ENCODE measurements at places on chromosomes 1 and 21.

DNA sequence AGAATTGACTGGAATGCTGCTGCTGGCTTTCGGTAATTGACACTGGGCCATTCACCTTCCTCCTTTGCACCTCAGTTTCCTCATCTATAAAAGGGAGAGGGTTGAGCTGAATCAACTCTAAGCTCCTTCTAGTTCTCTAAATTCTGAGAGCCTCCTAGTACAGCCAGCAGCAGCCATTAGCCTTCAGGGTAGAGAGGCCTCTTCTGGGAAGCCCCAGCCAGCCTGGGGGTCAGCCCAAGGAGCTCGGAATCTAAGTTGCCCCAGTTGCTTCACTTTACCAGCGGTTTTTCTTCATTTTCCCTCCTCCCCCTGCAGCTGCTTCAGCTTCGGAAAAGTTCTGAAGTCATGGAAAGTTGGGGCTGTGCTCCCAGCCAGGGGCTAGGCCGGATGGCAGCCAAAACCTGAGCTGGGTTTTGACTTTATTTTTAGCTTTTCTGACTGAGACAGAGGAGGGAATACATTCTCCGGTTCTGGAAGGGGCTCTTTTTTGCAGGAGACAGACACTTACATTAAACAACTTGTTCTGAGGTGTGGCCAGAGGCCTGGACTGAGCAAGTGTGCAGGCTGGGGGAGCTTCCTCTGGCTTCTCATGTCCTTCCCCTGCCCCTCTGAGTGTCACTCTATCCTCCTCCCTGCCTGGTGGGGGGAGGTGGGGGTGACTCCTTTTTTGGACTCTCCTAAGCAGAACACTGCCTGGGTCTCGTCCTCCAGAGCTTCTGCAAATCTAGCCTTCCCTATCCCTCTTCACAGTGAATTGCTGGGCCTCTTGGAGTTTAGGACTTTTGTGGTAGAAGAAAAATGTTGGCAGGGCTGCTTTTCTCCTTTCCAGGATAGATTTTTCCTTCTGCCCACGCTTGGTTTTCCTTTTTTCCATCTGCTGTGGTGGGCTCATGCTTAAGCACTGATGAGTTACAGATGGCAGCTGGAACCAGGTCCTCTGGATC lies 14.4 kb downstream of the LMNA start:
- no peak for DNase-seq

DNA sequence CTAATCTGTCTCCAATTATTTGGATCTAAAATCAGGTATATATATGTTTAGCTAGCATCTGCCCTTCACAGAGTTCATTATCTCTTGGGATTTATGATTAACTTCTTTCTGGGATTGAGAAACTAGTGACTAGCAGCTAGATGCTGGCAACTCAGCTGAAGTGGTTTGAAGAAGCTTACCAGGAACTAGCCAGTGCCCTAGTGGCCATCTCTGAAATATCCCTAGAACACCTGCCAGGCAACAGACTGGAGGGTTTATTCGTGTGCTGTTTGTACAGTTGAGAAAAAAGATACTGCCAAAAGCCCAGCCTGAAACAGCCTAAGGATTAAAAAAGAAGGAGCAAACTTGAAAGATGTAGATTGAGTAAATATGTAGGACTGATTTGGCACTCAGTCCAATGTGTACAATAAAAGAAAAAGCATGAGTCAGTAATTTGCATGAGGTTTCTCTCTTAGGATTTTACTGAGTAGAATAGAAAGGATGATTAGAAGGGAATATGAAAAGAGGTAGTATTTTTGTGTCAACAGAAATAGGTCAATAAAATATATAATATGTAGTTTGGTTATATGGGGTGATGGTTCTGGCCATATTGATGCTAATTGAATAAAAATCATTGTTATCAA lies 1144.6 kb upstream of the ADGRL2 start:
- peak; percentile 68 for DNase-seq

DNA sequence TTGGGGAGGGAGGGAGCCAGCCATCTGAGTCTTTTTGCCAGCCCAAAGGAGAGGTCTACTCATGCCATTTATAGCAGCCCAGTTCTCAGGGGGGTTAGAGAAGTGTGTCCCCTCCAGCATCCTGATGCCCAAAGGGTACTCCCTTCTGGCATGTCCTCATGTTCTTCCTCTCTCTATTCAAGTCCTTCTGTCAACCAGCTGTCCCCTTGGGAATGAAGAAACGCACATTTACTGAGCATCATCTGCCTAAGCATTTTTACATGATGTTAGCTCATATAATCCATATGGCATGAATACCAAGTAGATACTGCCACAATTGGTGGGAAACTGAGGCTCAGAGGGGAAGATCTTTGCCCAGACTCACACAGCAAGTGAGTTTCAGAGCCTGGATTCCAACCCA lies 14.8 kb upstream of the TACSTD2 start:
- DNase-seq, result no peak

GRCh38 chr1:36843906-36844610 lies 190.3 kb downstream of the GRIK3 start:
- no peak for DNase-seq

- DNase-seq, result no peak
Observed at GRCh38 chr21:34519694-34520093, 7.7 kb upstream of the KCNE1 start.

DNA sequence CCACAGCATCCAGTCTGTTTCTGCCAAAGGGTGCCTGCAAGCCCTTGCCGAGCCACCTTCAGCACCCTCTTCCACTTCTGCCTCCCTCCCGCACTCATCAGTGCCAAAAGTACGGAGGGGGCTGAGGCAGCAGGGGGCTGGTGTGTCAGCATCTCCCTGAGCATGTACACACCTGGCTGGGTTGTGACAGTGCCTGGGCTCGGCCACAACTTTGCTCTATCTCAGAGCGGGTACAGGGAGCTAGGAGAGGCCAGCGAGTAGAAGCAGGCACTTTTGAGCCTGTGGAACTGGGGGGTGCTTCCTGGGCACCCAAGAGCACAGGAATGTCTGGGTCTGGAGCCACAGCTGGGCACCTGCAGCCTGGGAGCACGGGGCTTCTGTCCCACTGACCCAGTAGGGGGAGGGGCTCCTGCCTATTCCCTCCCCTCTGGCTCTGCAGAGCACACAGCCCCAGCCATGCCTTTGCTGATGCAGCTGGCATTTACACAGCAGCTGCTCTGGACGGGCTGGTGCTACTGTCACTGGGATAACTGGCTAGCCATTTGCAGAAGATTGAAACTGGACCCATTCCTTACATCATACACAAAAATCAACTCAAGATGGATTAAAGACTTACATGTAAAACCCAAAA lies 319.8 kb upstream of the RRP15 start:
- DNase-seq, result no peak

GRCh38 chr1:220750131-220750515 lies 2.0 kb downstream of the MTARC2 start:
- DNase-seq, result peak; percentile 53

GRCh38 chr1:201696217-201696761 lies 132.7 kb upstream of the IPO9 start:
- DNase-seq, result peak; percentile 74

GRCh38 chr1:90007979-90008404 lies 13.1 kb downstream of the ZNF326 start:
- DNase-seq, result no peak

DNA sequence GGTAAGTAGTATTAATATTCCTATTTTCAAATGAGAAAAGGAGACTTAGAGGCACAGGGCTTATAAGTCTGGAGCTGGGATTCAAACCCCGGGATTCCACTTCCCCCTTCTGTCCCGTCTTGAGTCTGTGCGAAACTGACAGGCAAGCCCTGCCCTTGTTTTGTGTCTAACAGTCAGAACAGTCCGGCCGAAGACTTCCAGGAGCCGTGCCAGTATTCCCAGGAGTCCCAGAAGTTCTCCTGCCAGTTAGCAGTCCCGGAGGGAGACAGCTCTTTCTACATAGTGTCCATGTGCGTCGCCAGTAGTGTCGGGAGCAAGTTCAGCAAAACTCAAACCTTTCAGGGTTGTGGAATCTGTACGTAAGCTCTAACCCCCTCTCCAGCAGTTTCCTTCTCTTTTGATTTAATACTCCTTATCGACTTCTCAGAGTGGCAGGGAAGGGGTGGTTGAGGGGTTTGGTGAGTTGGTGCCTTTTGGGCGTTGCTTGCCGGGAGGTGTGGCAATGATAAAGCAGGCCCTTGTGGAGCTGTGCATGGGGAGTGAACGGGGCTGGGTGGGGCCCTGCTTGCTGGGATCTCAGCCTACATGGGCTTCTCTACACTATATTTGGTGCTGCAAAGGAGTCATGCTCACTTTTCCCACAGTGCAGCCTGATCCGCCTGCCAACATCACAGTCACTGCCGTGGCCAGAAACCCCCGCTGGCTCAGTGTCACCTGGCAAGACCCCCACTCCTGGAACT lies 29.4 kb downstream of the IL6R start:
- no peak for DNase-seq

GRCh38 chr21:35838350-35838749 lies 222.0 kb downstream of the SETD4 start:
- no peak for DNase-seq

- DNase-seq, result no peak
Observed at GRCh38 chr1:40997096-40997495, 17.6 kb downstream of the CTPS1 start.

- DNase-seq, result no peak
Observed at GRCh38 chr1:53087332-53088285, 25.6 kb downstream of the PODN start.

DNA sequence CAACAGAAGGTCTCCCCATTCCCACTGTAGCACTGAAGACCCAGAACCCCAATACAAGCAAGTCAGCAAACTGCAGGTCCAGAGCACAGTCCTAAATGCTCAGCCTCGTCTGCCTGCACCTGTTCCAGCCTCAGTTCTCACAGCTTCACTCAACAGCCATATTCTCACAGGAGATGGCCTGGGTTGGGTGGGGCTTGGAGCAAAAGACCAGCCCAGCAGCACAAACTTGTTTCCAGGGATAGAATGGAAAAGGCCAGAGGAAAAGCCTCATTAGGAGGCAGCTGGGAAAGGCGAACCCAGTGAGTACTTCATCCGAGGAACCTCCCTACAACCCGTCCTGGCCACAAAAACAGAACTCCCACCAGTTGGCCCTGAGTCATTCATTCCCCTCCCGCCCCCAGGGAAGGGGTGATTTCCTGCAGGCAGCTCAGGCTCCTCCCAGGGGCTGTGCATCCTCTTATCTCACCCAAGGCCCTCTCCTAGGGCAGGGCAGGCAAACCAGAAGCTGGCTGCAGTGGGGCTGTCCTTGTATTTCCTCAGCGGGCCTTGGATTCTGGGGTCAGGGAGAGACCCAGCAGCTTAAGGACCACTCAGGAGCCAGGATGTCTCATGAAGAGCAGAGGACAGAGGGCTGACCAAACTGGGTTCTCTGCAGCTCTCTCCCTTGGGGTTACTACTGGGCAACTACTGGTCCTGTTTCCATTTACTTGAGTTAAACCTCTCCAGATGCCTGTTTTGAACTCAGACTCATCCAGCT lies 7.4 kb upstream of the MPL start:
- DNase-seq, result peak; percentile 66

DNA sequence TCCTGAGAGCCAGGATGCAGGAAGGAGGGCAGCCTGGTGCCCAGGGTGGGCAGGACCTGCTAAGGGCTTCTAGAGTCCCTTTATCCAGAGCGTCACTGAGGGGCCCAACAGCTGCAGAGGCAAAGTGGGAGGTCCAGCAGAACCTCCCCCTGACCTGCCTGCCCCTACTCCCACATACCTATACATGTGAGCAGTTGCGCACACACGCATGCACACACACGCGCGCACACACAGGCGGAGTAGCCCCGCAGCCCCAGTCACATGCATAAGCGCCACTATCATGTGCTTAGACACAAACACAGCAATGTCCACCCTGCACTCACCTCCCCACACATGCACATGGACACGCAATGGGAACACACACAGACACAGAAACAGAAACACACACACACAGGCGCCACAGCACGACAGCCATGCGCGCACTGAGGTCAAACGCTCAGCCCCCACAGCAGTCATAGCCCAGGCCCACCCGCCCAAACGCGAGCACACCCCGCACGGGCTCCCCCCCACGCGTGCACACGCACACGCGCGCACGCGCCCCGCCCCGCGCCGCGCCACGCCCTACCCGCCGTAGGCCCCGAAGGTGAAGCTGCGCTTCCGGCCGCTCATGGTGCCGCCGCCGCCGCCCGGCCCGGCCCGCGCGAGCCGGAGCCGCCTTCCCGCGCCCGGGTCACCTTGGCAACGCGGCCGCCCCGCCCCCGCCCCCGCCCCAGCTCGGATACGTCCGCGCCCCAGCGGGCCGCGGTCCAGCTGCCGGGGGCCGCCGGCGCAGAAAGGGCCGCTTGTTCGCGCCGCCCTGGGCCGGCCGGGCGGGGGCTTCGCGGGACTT lies 17.7 kb downstream of the RAP1GAP start:
- no peak for DNase-seq

DNA sequence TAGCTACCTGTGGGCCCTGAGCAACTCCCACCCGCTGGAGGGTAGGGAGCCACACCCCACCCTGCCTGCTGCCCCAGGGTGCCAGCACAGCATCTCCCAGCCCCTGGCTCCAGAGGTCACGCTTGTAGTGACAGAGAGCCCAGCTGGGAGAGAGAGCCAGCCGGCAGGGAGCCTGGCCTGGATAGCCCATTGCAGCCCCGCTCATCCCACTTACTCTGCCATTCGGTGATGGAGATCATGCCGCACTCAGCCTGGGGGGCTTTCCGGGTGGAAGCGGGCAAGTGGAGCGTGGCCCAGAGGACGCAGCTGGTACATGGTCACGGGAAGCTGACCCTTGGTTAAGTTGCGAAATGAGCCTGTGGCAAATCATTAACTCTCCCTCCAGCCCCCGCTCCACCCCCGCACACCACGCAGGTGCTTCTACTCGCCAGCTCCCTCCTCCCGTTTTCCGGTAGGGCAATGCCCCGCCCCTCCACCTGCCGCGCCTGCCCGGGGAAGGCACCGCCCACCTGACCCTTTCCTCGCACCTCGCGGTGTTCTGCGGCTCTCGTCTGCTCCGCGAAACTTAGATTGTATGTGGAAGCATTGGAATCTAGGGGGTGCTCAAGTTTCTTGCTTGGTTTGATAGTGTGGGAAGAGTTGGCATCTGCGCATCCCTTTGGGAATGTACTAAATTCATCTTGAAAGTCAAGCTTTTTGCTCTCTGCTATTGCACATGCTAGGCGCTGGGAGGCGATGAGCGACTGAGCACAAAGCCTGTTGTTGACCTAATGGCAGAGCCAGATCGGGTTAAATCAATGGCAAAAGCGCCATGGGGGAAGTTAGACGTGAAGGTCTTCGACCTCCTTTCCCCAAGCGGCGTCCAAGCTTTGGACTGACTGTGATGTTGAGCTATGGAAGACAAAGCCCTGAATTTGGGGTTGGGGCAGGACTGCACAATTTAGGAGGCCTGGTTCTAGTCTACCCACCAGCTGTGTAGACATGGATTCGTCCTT lies at the start of gene GOLT1A:
TSS of gene GOLT1A (minus strand) at position 321 of the 995 bp plus-strand sequence. CDS start at position 239, 82 bp downstream.
- peak; percentile 94 for DNase-seq

Data from kidney tubule cell (primary cell).